Activated CD4-positive, alpha-beta T cell treated with anti-CD3 and anti-CD28 coated beads for 1 hour (primary cell): ENCODE measurements at places on chromosomes 5 and 9.
A peak's percentile ranks its signal among the peaks of the same experiment; 100 is the strongest.

DNA sequence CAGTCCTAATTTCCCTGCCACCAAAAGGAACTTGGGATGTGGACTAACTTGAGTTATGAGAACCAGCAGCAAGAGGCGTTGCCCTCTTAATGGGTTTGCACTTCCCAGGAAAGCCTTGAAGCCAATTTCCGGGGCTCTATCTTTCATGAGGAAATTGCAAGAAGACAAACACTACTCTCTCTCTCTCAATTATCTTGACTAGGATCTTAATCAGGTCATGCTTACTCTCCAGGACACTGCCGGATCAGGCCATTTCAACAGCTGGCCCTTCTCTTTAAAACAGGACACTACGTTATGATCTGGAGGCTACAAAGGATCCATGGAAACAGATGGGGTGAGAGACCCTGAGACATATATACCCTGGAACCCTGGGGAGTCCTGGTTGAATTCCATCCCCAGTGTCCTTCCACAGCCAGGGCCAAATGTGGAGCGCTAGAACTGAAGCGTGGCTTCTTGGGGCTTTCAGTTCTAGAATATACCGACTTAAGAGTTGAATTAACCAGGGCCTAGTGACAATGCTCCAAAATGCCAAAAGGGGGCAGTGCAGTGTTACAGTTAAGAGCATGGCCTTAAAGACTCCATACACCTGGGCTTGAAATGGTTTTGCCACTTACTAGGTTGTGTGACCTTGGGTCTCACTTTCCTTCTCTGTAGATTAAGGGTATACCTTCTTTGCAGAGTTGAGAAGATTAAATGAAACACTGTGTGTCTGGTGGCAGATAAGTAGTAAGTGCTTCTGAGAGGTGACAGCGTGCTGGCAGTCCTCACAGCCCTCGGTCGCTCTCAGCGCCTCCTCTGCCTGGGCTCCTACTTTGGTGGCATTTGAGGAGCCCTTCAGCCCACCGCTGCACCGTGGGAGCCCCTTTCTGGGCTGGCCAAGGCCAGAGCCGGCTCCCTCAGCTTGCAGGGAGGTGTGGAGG is 21.1 kb downstream of the FAM219A start:
- DNase-seq = peak; percentile 44

- DNase-seq = no peak
Measured at GRCh38 chr9:115117999-115118878, at the start of gene TNC. Gene TNC, minus strand, starts transcription at chr9:115118157. Its CDS starts 27,139 bp downstream, at chr9:115091018.

DNA sequence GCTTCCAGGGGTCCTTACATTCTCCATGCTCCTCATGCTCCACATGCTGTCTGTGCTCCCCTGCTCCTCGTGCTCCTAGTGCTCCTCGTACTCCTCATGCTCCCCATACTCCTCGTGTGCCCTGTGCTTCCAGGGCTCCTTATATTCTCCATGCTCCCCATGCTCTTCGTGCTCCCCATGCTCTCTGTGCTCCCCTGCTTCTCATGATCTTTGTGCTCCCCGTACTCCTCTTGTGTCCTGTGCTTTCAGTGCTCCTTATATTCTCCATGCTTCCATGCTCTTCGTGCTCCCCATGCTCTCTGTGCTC is 51.9 kb downstream of the TRIP13 start:
- DNase-seq = no peak

- DNase-seq = no peak
Measured at GRCh38 chr9:129305246-129305645, 127.2 kb upstream of the IER5L start.

GRCh38 chr9:96871176-96871575 is 16.9 kb upstream of the ZNF782 start:
- DNase-seq = no peak

GRCh38 chr9:124042201-124042721 is 30.7 kb downstream of the LHX2 start:
- no peak for DNase-seq

DNA sequence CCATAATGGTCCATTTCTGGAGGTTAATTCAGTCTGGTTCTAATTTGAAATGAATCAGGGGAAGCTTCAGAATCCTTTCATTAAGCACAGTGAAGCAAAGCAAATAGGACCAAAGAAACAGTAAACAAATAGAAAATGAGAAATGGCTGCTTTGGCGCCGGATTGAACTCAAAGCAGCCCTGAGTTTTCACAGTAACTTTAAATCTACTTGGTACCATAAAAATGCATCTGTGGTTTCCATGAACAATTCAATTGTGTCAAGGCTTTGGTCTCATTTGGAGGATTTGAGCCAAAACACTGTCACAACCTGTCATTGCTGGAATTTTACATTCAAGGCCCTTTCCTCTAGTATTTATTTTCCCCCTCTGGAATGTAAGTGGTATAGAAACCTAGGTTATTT is 25.9 kb upstream of the DAPK1 start:
- no peak for DNase-seq

GRCh38 chr5:69024241-69024651 is 69.6 kb upstream of the SLC30A5 start:
- no peak for DNase-seq

DNA sequence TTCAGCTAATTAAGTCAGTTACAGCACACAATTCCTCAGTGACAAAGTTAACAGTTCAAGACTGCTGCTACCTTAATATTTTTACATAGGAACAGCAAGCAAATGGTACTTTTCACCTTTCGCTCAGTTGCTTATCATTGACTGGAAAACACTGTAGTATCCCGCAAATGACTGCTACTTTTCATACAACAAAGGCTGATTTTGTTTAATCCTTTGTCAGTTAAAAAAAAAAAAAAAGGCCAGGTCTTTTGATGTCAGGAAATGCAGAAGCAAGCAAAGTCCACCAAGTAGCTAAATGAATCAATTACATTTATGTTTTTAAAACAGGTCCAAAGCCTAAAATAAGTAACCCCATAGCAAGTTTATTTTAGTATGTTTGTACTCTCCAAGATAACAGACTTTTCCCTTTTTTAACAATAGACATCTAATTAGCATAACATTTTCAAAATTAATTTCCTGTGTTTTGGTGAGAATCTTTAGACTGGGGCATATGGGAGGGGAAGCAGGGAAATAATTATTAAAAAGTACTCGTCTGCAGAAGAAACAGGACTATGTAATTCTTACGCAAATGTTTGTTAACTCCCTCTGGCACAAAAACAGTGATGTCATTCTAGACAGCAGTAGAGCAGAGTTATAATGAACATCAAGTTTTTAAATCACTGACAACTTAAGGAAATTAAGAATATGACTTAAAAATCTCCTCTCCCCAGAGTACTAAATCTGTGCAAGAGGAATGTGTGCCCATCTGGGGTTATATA is 9.6 kb downstream of the PFDN1 start:
- DNase-seq = no peak

- DNase-seq = no peak
Measured at GRCh38 chr5:69335341-69335935, 2.8 kb upstream of the CCDC125 start.

- DNase-seq = no peak
Measured at GRCh38 chr9:79985264-79985663, 413.5 kb downstream of the TLE4 start.
